ENCODE measurements at places on chromosomes 11 and 22.

GRCh38 chr22:26348810-26349526 is 80.1 kb upstream of the ASPHD2 start:
- no peak for DNase-seq

DNA sequence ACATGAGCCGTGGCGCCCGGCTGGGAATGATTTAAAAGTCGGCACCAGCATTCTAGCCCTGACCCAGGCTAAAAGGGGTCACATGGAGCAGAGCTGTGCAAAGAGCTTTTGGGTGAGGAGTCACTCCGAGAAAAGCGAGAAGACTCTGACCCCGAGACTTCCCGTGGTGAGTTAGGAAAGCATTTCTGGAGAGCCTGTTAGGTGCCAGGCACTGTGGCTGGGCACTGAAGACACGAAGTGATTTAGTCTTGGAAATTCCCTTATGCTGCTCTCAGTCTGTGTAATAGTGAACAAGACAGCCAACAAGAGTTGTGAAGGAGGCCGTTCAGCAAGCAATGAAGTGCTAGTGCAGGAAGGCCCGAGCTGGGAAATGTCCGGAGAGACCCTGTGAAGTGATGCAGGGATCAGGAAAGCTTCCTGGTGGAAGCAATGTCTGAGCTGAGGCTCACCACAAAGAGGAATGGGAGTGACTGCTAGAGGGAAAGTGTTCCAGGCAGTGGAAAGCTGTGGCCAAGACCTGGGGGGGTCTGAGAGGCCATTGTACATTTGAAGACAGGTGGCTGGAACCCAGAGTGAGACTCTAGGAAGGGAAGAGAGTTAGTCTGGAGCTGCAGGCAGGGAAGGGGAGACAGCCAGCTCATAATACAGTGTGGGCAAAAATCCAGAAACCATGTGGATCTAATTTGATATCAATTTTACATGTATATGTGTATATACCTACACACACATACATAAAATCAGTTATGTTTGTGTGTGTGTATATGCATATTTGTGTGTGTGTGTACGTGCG is 31.6 kb downstream of the MARK2 start:
- DNase-seq: no peak

DNA sequence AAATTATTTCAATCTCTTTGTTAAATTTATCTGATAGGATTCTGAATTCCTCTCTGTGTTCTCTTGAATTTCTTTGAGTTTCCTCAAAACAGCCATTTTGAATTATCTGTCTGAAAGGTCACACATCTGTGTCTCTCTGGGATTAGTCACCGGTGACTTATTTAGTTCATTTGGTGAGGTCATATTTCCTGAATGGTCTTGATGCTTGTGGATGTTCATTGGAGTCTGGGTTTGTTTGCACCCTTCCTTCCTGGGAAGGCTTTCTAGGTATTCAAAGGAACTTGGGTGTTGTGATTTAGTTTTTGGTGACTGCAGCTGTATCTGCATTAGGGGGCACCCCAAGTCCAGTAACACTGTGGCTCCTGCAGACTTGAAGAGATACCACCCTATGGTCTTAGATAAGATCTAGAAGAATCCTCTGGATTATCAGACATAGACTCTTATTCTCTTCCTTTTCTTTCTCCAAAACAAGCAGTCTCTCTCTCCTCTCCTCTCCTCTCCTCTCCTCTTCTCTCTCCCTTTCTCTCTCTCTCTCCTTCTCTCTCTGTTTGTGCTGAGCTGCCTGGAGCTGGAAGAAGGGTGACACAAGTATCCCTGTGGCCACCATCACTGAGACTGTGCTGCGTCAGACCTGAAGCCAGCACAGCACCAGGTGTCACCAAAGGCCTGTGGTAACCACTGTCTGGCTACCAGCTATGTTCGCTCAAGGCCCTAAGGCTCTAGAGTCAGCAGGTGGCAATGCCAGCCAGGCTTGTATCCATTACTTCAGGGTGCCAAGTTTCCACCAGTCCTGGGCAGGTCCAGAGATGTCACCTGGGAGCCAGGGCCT is 3.3 kb upstream of the HEPN1 start:
- DNase-seq: no peak

DNA sequence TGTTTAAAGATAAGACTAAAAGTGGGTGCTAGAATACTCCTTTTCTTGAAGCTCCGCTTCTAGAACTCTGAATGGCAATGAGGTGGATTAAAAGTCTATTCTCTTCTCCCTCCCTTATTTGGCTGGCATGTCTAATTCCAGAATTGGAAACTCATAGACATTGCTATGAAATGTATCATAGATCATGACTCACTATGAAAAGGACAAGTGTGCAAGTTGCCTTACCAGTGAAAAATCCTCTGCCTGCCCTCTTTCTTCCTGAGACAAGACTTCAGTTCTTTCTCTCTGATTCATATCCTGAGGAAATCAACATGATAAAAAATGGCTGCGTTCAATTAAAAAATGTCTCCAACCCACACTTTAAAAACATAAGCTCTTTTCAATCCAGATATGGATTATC is 73.2 kb upstream of the BLID start:
- DNase-seq: no peak

GRCh38 chr11:92308366-92308765 is 83.7 kb downstream of the FAT3 start:
- DNase-seq: no peak

DNA sequence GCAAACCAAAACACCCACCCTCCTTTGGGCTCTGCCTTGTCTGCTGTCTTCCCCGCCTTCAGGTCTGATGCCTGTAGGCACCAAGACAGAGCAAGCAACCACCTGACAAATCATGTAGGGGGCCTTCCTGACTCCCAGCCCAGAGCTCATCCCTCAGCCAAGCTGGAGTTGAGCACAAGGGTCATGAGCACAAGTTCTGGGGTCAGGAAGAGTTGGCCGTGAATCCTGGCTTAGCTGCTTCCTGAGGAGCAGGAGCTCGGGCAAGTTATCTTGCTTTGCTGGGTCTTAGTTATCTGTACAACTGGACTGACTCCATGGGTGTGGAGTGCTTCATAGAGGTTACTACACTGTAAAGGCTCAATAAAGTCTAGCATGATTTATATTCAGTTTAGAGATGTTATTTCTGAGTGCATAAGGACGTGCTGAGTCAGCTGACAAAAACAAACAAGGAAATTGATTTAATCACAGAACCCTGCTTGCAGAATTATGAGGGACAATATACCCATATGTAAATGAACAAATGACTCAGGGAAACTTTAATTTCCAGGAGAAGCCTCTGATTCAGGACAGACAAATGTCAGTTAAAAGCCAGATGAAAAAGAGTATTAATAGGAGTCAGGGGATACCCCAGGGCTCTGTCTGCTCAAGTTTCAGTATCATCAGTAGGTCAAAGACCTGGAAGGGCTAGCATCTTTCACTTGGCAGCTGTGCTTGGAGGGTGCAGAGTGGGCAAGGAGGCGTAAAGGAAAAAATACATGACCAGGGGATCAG is 15.0 kb upstream of the APOA1 start:
- no peak for DNase-seq

DNA sequence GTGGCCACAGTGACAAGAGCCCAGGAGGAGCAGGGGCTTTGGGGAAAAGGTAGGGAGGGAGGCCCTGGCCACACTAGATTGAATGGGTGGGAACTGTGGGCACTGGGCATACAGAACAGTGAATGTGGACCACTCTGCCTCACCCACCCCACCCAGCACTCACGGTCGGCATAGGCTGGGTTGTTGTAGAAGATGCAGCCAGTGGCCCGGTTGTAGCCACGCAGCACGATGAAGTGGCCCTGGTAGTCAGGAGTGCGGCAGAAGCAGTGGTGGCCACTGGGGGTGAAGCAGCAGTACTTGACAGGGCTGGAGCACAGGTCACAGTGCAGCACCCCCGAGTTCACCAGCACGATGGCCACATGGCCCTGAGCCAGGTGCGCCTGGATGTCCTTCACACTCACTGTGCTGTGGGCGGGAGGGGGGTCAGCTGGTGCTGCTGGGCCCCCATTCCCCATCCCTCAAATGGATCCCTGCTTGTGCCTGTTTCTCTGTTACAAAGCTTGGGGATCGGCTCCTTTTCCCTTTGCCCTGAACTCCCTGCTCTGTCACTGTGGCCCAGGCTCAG is 11.2 kb downstream of the GUCD1 start:
- DNase-seq: no peak

DNA sequence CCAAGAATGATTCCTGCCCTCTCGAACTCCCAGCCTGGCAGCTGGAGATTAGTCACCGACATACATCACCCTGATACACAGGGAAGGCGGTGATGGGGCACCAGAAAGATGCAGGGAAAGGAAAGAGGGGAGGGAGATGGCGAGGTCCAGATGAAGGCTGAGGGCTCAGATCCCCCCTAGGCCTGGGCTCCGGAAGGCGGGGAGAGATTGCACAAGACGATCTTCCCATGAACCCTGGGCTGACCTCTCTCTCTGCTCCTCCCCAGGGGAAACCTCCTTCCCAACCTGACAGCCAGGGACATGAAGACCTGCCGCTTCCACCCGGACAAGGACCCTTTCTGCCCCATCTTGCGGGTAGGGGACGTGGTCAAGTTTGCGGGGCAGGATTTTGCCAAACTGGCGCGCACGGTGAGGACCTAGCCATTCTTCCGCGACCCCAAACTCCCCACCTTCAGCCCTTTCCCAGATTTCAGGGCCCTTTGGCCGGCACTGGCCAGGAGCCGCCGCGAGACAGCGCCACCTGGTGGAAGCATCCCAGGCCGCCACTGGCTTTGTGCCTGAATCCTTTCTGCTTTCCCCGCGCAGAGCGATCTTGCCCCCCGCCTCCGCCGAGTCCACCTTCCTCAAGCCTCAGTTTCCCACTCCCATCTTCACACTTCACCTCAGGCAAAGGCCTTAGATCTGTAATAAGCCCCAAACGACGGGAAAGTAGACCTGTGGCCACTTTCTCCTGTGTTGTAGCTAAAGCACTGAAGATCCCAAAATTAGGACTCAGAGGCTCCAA is 11.5 kb downstream of the P2RX3 start:
- peak; percentile 43 for DNase-seq

- no peak for DNase-seq
Measured at GRCh38 chr22:32055069-32055468, 12.0 kb downstream of the SLC5A1 start.

DNA sequence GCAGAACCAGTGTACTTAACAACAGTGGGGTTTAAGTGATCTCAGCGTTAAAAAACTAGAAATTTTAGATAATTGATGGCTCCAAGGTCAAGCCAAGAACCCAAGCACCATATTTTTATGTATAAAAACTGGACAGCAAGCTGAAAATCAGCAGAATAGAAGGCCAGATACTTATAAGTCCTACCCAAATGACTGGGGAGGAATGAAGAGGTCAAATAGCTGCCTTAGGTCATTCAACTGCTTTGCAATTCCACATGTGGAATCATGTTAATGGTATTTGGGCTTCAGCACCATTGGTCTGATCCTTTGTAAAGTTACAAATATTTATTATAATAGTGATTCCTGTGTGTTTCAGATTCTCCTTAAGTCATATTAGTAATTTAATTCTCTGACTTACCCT is 108.4 kb downstream of the FAT3 start:
- no peak for DNase-seq

- no peak for DNase-seq
Measured at GRCh38 chr11:130854483-130854882, 61.8 kb downstream of the SNX19 start.

DNA sequence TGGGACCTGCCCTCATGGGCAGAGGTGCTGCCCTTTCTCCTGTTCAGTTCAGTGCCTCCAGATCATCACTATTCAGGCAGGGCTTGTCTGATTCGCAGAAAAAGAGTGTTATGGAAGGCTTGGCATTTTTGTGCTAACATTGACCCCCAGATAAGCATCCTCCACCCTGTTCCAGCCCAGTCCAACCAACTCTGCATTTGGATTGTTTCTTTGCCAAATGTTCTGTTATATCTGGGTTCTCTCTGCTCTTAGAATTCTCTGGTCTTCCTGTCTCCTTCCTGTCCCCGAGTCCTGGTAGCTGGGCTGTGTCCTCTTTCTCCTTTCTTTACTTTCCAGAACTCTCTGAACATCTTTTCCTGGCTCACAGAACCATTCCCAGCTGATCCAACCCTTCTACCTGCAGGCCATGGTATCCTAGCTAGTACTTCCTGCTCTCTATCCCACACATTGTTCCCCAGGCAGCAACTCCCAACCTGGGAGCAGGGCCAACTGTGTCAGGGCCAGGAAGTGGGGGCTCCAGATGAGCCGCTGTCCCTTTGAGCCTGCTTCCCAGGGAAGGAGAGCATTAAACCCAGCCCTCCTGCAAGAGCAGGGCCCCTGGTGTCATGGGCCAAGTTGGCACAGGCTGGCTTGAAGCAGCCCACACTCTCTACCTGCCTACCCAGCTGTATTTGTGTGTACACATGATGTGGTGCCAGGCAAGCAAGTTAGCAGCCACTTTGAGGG is 280.7 kb upstream of the CADM1 start:
- DNase-seq: no peak

GRCh38 chr22:44424867-44425693 is 73.0 kb downstream of the RTL6 start:
- DNase-seq: no peak

DNA sequence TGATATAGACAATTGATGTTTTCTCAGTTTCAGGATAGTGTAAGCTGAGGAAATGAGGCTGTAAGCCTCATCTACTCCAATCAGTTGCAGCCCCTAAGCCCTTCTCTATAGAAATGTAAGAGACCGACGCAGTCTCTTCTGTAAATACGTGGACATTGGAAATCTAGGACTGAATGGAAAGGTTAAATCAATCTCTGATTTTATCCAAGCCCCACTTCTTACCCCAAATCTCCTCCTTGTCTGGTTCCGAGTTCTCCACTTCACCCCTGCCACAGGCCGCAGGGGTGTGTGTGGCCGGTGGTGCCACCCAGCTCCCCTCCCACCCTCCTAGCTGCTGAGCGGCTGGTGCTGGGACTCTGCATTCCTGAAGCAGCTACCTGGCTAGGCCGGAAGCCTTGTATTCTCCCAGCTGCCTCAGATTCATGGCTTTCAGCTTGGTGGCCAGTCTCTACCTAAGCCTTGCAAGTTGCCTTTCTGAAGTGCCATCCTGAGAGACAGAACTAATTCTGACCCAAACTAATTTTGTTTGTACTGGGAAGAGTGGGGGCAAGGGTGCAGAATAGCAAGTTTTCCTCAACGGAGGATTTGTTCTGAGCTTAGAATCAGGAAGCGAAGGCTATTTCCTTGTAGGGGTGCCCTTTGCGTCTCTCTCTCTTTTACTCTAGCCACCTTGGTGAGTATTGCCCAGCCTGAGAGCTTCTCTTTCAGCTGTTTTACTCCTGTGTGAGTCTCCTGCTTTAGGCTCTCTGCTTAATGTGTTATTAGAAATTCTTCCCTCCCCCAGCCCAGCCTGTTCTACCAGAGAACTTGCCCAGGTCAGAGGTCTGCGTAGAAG is 749 bp downstream of the VWA5A start:
- DNase-seq: no peak

Measured in stimulated activated CD4-positive, alpha-beta T cell treated with anti-CD3 and anti-CD28 coated beads, Interleukin-1b, Interleukin-23, amount 100 ng/mL, for 24 hours (primary cell).